Iris pigment epithelial cell (primary cell): ENCODE measurements at places on chromosomes 6 and 20.

DNA sequence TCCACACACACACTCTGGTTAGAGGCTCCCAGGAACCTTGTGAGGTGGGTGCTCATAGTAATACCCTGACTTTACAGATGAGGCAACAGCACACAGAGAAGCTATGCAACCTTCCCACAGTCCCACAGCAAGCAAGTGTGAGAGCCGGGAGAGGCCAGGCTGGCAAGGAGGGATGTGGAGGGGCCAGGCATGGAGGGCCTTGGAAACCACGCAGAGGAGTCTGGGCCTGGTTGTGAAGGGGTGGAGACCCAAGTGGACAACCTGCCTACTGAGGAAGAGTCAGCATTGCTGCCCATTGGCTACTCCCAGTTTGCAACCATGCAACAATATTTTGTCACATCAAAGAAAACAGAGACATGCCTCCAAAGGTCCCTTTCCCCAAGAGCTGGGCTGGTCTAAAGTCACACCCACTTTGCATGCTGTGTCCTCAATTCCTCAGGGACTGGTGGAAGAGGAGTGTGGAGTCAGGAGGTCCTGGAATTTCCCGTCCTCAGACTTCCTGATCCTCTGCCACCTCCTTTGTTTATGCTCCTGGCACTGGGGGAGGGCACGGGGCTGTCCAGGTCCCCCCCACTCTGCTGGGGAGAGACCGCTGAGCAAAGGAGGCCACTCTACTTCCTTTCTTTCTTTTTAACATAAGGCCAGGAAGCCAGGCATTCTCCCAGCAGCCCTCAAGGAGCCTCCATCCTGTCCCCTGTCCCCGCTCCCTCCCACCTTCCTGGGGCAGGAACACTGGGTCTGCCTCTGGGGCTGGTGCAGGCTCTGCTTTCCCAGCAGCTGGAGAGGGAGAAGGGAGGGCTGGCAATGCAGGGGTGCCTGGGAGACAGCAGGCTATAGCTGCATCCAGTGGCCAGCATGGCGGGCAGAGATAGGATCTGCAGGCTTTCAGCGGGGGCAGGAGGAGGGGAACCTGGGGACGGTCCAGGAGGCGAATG lies 68.3 kb downstream of the NOL4L start:
- no peak for DNase-seq

DNA sequence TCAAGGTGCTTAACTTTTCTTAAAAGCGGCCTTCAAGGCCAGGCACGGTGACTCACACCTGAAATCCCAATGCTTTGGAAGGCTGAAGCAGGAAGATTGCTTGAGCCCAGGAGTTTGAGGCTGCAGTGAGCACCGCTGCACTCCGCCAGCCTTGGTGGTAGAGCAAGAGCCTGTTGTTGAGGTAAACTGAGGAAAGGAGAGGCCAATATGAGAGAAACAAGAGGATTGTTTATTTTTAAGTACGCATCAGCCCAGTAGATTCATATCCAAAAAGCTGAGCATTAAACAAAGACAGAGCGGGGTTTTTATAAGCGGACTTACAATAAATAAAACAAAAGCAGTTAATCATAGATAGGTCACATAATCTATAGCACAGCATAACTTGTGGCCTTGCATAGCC lies 15.0 kb upstream of the GMPR start:
- no peak for DNase-seq

GRCh38 chr6:122753000-122753687 lies 26.4 kb upstream of the FABP7 start:
- DNase-seq, result no peak

DNA sequence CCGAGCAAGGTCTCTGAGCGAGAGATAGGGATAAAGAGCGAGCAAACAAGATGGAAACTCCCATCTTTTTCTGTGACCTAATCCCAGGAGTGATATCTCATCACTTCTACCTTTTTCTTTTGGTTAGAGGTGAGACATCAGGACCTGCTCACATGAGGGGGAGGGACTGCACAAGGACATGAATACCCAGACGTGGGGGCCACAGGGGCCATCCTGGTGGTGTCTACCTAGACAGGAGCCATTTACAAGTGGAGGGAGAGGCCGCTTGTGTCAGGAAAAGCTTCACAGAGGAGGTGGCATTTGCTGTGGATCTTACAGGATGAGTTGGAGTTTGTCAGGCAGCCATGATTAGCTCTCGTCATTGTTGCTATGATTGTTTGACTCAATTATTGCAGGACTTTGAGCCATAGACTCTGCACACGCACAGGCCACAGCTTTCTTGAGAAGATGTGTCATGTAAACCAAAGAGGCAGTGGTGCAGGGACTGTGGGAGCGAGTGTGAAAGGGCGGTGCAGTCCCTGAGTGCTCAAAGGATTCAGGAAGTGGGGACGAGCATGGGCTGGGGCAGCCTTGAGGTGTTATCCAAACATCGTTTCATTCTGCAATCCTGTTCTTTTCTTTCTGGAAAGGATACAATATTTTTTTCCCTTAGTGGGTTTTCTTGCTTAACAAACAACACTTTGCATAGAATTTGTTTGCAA lies 7.7 kb downstream of the NPEPL1 start:
- no peak for DNase-seq

DNA sequence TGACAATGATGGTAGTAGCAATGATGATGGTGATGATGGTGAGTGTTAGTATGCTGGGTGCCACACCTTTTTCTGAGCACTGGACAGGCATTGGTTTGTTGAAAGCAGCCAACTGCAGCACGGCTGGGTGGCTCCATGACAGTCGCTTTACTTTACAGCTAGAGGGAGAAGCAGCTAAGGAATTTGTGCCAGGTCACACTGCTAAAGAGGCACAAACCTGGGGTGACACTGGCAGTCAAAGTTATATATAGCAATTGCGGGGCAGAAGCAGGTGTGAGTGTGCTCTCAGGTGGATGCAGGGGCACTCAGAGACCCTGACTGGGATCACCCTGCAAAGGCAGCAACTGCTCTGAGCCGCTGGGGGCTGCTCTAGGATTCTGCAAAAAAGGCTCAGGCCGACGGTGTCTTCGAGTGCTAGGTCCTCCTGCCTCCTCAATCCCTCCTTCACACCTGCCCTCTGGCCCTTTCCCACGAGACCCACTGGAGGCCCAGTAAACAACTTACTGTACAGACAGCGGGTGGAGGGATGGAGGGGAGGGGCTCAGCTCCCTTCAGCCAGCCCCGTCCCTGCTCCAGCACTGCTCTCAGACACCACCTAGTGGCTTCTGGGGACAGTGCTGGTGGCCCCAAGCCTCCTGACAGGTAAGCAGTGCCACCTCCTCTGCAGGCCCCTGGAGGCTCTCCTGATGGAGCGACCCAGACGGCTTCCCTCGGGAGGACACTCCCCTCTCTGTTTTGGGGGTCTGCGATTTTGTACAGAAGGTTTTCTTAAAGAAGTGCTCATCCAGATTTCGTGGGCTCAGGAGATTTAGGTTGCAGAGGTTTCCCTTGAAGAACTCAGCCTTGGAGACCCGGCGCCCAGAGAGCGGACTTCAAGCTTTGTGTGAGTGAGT lies 4.4 kb upstream of the RPS21 start:
- DNase-seq, result peak; percentile 70

DNA sequence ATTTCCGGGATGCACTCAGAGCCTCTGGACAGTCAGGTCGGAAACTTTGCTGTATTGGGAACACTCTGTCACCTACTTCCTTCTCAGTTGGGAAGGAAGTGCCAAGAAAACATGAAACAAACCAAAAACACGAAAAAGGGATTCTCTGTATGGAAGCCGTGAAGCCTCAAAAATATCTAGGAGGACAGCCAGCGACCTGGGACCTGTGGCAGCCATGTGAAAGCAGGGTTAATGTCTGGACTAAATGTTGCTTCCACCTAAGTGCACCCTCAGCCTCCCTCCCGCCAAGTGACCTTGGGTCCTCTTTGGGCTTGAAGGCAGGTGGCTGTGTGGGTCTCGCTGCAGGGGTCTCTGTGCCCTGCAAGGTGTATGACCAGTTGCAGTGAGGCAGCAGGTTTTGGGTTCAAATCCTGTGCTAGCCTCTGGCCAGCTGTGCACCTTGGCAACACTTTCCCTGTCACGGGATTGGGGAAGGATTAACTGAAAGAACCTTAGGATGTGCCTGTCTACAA lies 851 bp downstream of the MAVS start:
- peak; percentile 11 for DNase-seq

DNA sequence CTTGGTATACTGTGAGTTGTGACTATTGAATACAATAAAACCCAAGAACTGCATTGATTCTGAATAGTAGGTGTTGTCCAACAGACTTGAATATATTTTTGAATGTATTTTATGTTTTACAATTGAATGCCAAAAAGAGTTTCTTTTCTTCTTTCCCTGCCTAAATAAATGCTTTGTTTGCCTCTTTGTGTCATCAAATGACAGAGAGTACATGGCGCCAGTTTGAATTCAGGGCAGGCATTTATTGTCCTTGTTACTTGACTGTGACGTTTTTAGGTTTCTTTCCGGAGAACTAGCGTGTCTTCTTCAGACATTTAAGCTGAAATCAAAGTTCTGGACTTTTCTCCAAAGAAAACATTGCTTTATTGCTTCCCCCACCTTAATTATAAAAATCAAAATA lies 16.6 kb downstream of the KIF3B start:
- no peak for DNase-seq

- DNase-seq, result peak; percentile 85
Measured at GRCh38 chr6:136289327-136289578, 393 bp downstream of the BCLAF1 start.

GRCh38 chr6:17492350-17492749 lies 99.0 kb downstream of the CAP2 start:
- no peak for DNase-seq

- peak; percentile 99 for DNase-seq
Measured at GRCh38 chr6:140062043-140063020, 687.9 kb upstream of the CITED2 start.
